B cell (primary cell): ENCODE measurements at places on chromosomes 11 and 22. TPM values are rescaled to one million over a fixed set of nuclear protein-coding genes. Genes with fewer than 3 reads are reported as not detected.
A peak's percentile ranks its signal among the peaks of the same experiment; 100 is the strongest.

GRCh38 chr22:47996446-47996857, 1234.0 kb downstream of the TBC1D22A start:
- DNase-seq: peak; percentile 66

GRCh38 chr11:117883063-117883462, 6.6 kb upstream of the FXYD6 start:
- no peak for DNase-seq

Gene TTC12
- total RNA-seq: 47.3 and 63.8 TPM in 2 replicates

- DNase-seq: no peak
These were observed 131.4 kb upstream of the UBASH3B start for GRCh38 chr11:122523846-122524805.

DNA sequence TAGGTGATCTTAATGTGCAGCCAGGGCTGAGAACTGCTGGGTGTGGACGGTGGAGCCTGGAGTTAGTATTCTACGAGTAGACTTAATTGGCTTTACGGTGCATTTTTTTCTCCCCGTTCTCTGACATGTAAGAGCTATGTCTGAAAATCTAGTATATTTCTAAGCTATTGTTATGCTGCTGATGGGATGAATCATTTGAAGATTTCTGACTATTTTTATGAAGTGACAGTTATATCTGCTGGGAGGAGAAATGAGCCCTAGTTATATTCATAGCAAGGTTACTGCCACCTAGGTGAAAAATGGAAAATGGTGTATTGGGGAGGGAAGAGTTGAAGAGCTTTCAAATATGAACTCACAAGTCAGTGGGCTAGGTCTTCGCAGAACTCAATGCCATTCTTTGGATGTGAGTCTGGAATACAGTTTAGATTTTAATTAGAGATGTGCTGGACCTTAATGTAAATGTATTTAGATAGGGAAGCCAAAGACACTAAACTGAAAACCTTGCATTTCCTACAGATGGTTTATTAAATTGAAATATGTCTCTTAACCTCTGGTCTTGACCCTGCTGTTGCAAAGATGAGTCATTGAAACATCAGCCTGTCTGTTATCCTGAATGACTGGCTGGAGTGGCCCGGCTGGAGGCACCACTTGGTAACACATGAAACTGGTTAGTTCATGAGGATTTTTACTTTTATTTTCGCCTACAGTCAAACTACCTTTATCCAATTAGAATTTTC, 293.7 kb downstream of the DDX10 start:
- no peak for DNase-seq

Gene SCUBE2
- not detected in 2 replicates for total RNA-seq

DNA sequence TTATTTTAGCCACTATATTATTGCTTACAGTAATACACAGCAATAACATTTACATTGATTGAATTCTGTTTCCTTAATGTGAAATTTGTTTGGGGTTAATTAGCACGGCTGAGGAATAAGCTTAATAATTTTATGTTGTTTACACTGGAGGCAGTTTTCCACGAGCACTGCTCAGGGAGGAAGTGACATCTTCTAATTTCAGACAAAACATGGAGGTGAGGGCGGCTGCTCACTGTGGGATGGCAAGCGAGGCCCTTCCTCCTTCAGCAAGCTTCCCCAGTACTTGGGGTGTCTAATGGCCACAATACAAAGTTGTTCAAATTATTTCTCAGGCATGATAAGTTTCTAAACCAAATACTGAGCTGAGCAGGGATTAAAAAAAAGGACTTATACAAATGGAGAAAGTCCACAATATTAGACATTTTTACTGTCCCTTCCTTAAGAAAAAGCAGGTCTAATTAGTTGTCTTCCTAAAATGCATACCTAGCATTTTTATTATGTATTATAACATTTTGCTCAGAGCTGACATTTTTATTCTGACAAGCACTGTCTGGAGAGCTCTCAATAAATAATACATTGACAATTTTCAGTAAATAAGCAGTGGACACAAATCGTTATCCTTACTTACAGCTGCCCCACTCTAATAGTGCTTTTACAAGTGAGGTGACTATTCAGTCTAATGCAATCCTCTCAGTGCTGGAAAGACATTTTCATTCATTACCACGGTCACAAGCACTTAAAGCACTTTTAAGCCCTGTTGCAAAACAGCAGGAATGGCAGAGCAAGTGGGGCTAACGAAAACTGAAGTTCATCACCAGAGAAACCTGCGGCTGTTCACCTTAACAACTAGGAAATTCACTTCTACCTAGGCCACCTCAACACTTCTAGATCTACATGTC, 56.2 kb downstream of the SOX6 start:
- DNase-seq: no peak

- peak; percentile 4 for DNase-seq
These were observed 5.2 kb upstream of the MUC5AC start for GRCh38 chr11:1152316-1153104.

DNA sequence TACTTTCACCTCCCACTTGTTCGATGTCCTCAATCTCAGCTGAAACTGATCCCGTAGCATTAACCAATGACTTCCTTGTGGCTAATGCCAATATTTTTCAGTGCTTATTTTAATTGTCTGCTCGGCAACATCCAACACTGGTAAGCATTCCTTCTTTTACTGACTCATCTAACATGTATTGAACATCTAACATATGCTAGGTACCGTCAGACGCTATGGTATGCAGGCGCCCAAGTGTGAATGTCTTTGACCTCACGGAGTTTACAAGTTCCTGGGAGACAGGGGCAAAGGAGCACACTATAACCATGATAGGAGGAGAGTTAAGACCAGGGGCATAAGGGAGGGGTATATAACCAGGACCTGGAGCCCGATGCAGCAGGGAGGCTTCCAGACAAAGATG, 1.7 kb downstream of the BRMS1 start:
- no peak for DNase-seq

- DNase-seq: no peak
These were observed 83.3 kb downstream of the MYEOV start for GRCh38 chr11:69377029-69377952.
